ENCODE measurements at places on chromosomes 3 and 15.

- DNase-seq = no peak
Measured at GRCh38 chr3:143910756-143911155, 60.9 kb upstream of the DIPK2A start.

DNA sequence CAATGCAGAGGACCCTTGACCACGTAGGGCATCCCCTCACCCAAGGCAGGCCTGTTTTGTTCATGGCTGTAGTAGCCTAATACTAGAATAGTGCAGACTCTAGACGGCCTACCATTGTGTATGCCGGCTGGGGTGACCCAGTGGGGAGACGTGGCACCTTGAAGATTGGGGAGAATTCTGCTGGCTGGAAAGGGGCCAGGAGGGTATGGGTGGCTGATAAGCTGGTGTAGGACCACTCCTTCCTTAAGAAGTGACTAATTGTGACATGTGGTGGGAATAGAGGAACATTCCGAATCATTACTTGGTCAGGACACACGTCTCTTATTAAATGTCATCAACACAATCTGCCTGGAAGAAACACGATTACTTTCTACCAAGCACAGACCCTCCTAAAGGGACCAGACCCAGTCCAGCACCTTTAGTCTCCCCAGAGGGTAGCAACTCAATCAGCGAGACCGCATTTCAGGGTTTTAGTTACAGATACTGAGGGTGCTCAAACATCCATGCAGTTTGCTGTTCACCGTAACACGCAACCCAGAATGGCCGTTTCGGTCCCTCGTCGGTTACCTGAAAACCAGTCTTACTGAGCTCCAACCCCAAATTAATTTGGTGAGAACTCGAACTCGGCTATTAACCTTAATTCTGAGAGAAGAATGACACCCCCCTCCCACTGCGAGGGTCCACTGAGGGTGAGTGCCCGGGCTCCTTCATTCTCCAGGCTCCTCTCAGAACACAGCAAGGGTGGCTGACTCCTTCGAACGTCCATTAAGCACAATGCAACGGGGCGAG, 1.6 kb upstream of the KLF13 start:
- DNase-seq = no peak

DNA sequence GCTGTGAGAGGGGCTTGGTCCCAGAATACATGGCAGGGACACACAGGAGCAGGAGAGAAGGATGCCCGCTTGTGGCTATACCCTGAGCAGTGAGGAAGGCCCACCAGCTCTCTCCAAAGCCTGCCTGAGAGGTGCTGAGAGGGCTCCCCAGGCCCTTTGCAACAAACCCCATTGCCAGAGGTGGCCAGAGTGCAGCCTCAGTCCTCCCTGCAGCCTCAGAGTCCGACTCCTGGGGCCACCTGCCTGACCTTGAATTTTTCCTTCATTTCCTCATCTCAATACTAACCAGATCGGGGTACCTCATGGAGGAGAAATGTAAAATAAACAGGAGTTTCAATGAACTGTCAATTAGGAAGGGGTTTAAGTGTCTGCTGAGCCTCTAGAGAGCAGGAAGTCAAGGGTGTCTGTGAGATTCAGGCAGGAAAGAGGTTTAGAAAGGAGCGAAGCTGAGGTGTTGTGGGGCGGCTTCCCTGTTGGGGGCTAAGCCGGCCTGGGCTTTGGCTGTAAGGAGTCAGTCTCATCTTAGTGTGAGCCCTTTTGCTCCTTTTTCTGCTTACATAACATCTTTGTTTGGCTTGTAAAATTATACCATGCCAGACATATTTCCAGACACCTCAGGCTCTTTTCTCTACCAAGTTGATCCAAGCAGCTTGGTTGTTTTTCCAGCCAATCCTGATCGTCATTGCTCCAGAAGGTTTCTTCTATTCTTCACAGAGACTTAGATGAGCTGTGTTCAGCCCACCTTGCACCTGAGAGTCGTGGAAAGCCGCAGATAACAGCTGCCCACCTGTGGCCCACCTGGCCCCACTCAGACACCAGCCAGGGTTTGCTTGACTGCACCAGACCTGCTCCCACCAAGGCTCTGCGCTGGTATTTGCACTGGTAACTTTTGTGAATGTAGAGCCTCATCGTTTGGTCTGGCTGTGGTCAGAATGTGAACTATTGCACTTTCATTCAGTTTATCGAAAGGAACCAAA, 36.7 kb downstream of the CMTM7 start:
- DNase-seq = no peak

- DNase-seq = no peak
Measured at GRCh38 chr3:33758864-33759263, 39.6 kb upstream of the PDCD6IP start.

GRCh38 chr3:182585532-182586150, 207.7 kb upstream of the ATP11B start:
- no peak for DNase-seq

Data from stimulated activated CD4-positive, alpha-beta T cell treated with anti-CD3 and anti-CD28 coated beads, TNF-alpha, amount 100 ng/mL, for 1 hour (primary cell).